Tibial artery (tissue), 4 donors: ENCODE measurements at places on chromosomes 13 and 19.
A peak's percentile ranks its signal among the peaks of the same experiment; 100 is the strongest.

DNA sequence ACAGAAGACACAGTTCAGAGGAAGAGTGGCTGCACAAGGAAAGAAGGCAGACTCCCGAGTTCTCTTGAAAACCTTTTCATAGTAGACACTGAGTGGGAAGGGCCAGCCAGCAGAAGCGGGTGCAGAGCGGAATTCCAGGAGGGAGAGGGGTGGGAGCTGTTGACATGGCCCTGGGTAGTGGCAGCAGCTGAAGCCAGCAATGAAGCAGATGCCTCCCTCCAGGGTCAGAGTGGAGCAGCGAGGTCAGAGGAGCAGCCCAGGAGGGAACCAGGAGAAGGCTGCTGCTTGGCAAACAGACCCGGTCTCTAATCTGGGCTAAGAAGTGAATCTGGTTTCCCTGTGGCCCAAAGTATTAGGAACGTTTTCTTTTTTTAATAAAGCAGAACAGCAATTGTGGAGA, 73.9 kb upstream of the SPATA13 start:
- DNase-seq, result no peak

GRCh38 chr19:49613374-49613773, 22.4 kb downstream of the PRR12 start:
- no peak for DNase-seq

DNA sequence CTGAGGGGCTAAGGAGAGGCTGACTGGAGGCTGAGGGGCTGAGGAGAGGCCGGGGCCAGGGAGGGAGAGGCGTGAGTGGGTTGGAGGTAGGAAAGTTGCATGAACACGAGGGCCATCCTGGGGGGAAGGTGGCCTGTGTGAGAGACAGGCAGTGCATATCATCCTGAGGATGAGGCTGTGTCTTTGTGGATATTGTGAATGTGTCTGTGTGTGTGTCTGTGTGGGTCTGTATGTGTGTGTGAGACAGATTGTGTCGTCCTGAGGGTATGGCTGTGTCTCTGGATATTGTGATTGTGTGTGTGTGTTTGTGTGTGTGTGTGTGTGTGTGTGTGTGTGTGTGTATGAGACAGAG, 422 bp downstream of the ZNF71 start:
- no peak for DNase-seq

GRCh38 chr19:22030680-22031079, 19.9 kb upstream of the ZNF208 start:
- no peak for DNase-seq

DNA sequence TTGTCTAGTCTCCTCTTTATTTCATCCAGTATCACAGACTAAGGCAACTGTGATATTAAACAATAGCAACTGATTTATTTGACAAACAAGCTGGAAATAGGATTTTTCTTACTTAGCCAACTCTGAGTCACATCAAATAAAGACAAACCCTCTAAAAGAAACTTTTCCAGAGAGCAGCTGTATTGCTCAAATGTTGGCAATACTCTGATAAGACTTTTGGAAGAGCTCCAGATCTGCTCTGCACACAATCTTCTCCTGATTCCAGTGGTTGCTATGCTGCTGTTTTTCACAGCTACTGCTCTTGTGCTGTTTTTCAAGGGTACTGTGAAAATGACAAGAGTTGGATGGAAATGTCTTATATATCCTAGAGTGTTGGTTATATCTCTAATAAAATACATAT, 1479.2 kb downstream of the SLITRK5 start:
- DNase-seq, result no peak

- no peak for DNase-seq
Measured at GRCh38 chr13:53200498-53201453, 172.2 kb downstream of the OLFM4 start.

DNA sequence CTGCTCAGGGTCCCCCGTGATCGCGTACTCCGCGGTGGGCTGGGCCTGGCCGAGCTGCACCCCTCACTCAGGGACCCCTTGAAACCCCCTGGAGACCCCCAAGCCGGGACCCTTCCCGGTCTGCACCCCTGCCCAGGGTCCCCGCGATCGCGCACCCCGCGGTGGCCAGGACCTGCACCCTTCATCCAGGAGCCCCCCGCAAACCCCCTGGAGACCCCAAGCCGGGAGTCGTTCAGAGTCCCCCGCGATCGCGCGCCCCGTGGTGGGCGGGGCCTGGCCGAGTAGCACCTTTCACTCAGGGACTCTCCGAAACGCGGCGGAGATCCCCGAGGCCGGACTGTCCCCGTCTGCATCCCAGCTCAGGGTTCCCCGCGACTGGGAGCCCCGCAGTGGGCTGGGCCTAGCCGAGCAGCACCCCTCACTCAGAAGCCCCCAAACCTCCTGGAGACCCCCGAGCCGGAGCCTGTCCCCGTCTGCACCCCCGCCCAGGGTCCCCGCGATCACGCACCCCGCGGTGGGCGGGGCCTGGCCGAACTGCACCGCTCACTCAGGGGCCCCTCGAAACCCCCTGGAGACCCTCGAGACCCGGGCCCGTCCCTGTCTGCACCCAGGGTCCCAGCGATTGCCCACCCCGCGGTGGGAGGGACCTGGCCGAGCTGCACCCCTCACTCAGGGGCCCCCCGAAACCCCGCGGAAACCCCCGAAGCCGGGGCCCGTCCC, 748 bp downstream of the LMNB2 start:
- DNase-seq, result no peak

DNA sequence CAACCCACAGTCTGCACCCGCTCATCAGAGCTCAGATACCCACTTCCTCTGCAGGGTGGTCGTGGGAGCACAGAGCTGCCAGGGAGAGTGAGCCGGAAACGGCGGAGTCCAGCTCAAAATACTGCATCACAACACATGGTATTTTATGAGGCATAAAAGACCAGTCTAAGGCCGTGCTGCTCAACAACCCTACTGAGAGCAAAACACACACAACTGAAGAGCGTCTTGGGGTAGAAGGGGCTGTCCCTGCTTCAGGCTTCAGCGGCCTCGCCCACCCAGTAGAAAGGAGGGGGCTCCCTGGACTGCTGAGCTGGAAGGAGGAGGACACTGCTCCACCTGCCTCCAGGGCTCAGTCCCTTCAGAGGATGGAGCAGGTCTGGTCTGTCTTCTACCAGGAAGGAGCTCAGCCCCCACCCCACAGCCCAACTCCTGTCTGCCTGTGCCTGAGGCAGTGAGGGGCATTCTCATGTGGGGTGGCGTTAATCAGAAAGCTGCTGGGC, 36.9 kb downstream of the NAXD start:
- no peak for DNase-seq

DNA sequence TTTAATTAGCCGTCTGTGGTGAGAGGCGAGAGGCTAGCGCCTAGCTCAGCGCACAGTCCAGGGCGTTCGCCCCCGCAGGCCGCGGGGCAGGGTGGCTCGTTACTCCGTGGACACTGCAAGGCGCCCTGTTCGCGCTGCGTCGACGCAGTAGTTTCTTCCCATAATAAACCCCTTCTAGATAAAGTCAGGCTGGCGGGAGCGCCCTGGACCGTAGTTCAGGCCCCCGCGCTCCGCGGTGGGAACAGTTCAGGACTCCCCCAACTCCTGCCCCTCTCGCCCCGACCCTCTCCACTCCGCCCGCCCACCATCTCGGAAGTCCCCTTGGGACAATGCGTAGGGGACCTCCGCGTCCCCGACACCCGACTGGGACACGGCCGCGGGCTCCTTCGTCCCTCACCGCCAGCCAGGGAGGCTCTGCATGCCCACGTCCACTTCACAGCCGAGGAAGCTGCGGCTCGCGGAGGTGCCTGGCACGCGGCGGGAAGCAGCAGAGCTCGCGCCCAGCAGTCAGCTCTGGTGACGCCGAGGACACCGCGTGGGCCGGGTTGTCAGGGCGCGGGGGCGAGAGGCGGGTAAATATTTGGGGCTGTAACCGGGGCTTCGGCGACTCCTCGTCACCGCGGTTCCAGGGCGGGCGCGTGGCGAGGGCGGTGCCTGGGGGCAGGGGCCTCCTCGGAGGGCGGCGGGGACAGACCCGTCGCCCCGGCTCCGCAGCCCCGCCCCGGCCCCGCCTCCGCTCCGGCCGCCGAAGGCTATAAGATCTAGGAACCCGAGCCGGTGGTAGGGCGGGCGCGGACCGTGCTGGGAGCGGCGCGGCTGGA, at the start of gene RGCC:
TSS of gene RGCC (plus strand) at position 783 of the 821 bp plus-strand sequence. CDS start 158 bp downstream, outside the sequence.
- peak; percentile 86 for DNase-seq

- no peak for DNase-seq
Measured at GRCh38 chr19:10126213-10126639, 6.5 kb upstream of the EIF3G start.

DNA sequence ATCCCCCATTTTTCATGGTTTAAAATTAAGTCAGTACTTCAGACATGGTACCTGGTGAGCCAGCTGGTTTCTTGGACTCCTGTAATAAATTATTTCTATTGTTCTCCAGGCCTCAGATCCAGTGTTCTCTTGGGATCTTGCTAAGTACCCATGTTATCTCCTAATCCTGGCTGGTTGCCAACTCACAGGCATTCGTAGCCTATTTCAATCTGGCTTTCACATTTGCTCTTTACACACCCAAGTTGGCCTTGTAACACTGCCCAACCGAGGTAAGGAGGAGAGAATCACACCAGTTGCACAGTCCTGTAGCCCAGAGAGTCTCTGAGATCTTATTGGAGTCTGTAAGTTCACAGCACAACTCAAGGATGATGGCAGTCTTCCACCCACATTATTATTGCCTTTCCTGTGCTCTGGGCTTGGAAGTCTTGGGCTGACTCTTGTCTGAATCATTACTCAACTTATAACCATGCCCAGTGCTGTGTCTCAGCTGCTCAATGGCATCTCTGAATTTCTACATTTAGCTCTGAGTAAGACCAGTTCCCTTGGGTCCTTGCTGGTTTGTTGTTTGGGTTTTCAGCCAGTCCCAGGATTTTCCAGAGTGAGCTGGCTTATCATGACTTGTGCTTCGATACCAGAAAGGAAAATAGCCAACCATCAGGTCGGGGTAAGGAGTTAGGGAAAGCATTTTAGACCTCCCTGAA, 76.6 kb upstream of the KLF12 start:
- peak; percentile 79 for DNase-seq

- DNase-seq, result no peak
Measured at GRCh38 chr13:23612182-23612581, 42.0 kb downstream of the TNFRSF19 start.

DNA sequence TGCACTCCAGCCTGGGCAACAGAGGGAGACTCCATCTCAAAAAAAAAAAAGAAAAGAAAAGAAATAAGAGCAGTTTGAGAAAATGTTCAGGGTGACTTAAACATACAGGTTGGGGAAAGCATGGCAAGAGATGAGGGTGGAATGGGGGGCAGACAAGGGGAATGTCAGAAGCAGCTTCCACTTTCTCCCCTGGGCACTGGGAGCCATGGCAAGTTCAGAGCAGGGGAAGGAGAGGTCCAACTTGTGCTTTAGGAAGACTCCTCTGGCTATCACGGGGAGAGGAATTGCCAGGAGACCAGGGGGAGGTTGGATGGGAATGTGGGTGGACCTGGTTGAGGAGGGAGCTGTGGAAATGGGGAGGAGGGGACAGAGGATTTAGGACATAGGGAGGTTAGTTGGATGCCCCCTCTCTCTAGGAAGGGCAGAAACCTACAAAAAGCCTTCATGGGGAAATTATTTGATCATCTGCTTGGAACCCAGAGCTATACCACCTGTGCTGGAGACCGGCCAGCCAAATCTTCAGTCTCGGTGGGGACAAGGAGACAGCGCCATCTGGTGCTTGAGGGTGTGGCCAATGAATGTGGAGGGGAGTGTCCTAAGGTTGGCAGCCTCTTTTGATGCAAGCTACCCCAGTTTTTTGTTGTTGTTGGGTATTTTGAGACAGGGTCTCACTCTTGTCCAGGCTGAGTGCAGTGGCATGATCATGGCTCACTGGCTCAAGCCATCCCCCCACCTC, 7.3 kb upstream of the STRN4 start:
- DNase-seq, result no peak

GRCh38 chr13:21318891-21319532, 140.1 kb downstream of the ZDHHC20 start:
- no peak for DNase-seq

- no peak for DNase-seq
Measured at GRCh38 chr19:22335716-22336115, 49.5 kb downstream of the ZNF729 start.

- no peak for DNase-seq
Measured at GRCh38 chr19:17321655-17322489, 12.5 kb downstream of the DDA1 start.

DNA sequence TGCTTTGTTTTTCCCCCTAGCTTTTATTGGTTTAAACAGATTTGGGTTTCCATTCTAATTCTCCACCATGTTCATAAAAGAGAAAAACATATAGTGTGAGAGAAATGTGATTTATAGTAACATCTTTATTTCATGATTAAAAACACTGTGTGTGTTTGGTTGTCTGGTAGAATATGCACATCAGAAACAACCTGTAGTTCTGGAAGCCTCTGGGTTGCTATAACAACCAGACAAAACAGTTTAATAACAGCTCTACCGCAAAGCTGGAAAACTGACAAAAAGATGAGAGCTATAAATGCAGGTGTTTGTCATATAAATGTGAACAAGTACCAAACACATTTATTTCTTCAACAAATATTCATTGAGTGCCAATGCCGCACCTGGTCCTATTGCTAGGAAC, 9.8 kb downstream of the KBTBD6 start:
- DNase-seq, result no peak

DNA sequence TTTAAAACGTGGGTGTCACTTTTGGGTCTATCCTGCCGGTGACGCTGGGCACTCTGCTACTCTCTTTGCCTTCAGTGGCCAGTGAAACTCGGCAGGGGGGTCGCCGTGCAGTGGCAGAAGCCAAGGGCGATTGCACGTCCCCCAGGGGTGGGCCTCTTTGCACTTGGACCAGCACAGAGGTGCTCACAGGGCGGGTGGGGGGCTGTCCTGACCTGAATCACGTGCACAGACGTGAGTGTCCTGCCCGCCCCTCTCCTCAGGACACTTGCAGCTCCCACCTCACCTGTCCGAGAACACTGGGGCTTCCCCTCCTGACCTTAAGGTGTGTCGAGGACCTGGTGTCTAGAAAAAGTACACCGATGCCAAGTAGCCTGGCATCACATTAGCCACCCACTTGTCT, 16.1 kb downstream of the COL4A1 start:
- DNase-seq, result peak; percentile 67
